A549 treated with dexamethasone at 1 μM for 4 hours (cell line): ENCODE measurements at places on chromosomes 16 and 17. TPM values are rescaled to one million over a fixed set of nuclear protein-coding genes. Genes with fewer than 3 reads are reported as not detected.

Gene VMO1
- 0.81 to 1.2 TPM (median 1.0 TPM) in 5 replicates for total RNA-seq

Gene TP53TG3C
- 0.22 to 0.50 TPM (median 0.44 TPM) in 3 of 5 replicates, not detected in the others for total RNA-seq

Gene C17orf113
- total RNA-seq: 0.45 to 0.97 TPM (median 0.59 TPM) in 5 replicates

Gene CTRB2
- total RNA-seq: 0.07 TPM in 1 of 5 replicates, not detected in the others

Gene DRC3
- 1.6 to 3.4 TPM (median 2.1 TPM) in 5 replicates for total RNA-seq

Gene TMC8
- 0.14 to 0.45 TPM (median 0.18 TPM) in 5 replicates for total RNA-seq

Gene KCTD11
- total RNA-seq: 9.7 to 12.6 TPM (median 11.4 TPM) in 5 replicates

Gene GRAP
- total RNA-seq: 0.22 to 0.47 TPM (median 0.35 TPM) in 5 replicates

Gene TCF25
- 49.6 to 74.3 TPM (median 72.1 TPM) in 5 replicates for total RNA-seq

Gene PRR35
- total RNA-seq: 0.11 to 0.19 TPM (median 0.15 TPM) in 5 replicates
